Left renal cortex interstitium (tissue), 4 donors: ENCODE measurements at places on chromosomes 6 and 20.

- peak; percentile 50 for DNase-seq
Observed at GRCh38 chr6:28606424-28607391, 81.0 kb downstream of the GPX5 start.

DNA sequence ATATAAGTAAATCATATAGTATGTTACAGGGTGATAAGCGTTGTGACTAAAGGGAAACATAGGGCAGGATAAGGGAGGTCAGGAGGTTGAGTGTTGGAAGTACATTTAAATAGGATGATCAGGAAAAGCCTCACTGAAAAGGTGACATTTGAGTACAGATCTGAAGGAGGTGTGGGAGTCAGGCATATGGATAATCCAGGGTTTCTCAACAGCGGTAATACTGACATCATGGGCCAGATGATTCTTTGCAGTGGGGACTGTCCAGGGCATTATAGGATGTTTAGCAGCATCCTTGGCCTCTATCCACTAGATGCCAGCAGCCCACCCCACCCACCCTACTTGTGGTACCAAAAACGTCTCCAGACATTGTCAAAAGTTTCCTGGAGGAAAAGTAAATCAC, 292.6 kb upstream of the PREP start:
- DNase-seq, result no peak

DNA sequence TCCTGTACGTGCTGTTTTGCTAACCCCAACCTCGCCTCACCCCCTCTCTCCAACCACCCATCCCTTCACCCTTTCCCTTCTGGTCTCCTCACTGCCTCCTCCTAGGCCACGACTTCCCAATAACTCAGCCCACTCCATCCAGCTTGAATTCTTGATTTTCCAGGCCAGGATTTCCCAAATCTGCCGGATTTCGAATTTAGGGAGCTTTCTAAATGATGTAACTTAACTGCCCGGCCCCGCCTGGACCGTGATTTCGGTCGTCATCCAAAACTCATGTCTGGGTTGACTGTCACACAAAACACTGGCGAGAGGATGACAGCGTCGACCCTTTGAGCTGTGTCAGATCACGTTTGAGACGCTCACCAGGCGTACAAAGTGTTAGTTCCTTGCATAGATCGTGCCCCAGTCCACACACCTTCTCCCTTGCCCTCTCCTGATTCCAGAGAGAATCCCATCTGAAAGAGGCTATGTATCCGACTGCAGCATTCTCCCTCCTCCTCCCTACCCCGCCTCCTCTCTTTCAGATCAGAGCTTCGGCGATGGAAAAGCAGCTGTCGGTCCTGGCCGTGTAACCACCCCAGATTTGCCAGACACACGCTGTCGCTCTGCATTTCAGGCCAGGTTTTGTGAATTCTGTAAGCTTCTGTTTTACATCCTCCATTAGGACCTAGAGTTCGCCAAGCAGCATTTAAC, 168.2 kb downstream of the GPX5 start:
- DNase-seq, result no peak

- no peak for DNase-seq
Observed at GRCh38 chr20:57904314-57905105, 194.7 kb upstream of the PMEPA1 start.

DNA sequence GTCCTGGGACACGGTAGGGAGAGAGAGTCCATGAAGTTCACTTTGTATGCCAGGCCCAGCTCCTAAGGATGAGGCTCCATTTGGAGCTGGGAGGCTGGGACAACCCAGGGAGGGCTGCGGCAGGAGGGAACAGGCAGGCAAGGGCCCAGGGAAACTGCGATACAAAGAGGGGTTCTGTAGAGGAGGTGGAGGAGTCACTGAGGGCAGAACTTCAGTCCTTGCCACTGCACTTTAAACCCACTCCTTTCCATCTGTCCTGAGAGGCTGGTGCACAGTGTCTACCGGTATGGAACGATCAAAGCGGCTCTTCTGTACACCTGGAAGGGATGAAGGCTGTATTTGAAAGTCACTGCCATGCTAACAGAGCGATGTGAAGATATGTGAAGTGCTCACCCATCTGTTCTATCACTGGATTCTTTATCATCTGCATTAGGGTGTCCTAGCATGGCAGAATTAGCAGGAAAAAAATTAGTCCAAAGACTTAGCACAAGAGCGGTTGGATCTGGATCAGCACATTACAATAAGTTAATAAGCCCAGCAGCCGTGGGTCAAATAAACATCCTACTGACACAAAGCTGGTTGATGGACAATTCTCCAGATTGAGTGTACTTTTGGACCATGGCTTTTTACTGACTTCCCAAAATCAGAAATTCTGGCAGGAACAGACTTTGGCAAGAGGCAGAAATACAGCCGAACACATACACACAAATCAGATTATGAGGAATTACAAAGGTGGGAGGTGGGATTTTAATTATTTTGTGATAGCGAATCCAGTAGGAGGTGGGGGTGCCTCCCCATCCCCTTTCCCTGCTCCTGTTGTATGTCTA, 20.9 kb upstream of the ZFAND3 start:
- no peak for DNase-seq
